ENCODE measurements at places on chromosomes 1 and 21.

DNA sequence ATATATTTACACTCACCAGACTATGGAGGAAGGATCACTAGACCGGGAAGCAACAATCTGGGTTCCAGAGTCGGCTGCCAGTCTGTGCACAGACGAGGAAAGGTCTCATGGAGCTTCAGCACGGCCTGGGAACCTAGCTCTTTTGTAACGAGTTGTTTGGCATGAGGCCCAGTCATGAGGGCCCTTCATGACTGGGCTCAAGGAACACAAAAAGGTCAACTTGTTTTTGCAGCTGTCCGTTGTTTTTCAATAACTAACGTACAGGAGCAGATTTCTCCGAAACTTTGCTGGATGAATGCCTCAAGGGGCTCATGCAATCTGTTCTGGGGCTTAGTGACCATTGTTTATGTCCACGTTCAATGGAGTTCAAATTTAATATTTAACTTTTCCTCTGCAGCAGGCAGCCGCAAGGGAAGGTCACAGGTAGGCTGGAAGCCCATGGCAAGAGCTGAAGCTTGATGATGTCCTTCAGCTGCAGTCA, 5.9 kb upstream of the STUM start:
- DNase-seq = no peak

- DNase-seq = no peak
Observed at GRCh38 chr1:172585348-172585747, 52.4 kb downstream of the SUCO start.

DNA sequence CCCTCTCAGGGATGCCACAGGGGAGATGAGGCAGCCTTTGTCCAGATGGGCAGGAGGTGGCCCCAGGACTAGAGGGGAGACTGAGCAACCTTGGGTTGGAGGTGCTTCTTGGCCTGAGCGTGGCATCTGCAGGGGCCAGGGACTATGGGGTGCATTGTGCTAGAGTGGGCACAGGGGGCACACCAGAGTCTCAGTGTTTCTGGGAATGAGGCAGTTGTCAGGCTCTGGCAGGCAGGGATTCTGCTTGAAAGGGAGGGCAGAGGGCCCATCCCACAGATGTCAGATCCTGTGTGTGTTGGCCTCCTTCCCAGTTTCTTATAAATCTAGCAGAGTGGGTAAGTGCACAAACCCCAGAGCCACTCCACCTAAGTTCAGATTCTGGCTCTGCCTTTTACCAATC, 13.7 kb downstream of the LGR6 start:
- DNase-seq = no peak

DNA sequence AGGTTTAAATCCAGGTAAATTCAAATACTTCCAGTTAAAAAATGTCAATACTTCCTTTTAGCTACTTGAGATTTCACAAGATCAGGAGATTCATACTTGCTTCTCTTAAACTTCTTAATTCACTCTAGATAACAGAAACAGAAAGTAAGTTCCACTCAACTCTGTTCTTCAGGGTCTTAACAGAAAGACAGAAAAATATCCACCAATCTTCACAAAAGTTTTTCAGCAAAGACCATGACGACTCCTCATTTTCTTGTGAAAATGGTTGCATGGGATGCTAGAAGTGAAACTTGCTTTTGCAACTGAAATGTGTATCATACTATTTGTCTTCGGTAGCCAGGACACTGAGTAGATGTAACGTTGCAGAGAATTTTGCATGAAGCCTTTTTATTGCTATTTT, 12.3 kb upstream of the LRRC8C start:
- DNase-seq = no peak

DNA sequence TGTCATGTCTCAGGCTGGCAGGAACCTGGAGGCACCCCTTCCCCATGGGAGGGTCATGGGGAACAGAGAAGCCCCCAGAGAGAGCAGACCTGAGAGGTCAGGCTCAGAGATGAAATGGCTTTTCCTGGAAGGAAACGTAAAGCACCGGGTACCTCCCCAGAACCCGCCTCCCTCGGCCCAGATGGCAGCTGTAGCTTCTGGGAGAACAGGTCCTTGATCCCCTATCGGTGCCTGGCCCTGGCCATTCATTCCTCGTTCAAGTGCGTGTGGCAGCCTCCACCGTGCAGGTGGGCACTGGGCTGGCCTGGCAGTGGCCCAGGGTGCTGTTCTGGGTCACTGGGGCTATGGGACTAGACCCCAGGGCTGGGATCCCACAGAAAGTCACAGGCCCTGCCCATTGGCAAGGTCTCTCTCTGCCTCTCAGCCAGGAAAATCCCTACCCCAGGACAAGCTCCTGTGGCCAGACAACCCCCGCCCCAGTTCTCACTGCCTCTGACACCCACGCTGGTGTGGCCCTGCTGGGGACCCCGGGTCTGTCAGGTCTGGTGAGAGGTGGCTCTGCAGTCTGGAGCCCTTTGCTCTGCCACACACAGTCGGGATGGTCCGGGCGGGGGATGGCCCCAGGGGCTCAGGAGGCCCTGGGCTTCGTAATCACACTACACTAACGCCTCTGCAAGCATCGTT, 183.2 kb upstream of the VAMP3 start:
- peak; percentile 28 for DNase-seq

GRCh38 chr1:66542811-66543767, 9.1 kb downstream of the SGIP1 start:
- DNase-seq = peak; percentile 75

DNA sequence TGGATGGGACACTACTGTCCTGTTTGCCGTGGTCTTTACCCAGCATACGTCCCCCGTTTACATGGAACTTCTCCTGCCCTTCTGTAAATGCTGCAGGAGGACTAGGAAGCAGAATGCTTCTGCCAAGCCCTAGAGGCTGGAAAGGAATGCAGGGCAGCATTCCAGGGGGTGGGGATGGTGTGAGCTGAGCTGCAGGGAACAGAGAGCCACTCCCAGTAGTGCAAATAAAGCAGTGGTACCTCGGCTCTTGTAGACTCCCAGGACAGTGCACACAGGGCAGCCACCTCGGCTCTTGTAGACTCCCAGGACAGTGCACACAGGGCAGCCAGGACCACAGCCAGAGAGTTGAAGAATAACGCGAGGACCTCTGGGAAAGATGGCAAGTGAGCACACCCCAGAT, 35.4 kb downstream of the PTPRU start:
- peak; percentile 77 for DNase-seq

DNA sequence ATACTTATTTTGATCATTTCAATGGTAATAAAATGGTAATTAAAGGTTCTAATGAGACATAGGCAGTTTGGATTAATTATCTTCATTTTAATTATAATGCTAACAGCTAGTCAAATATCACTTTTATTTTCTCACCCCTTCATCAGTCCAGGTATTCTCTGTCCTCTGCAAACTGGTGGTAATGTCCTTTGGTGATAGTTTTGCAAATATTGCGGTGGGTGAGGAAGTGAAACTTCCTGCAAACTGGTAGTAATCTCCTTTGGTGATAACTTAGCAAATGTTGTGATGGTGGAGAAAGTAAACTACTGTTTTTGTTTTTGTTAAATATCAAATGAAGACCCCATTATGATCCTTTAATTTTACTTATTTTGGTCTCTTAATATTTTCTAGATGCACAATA, 209.0 kb downstream of the AMY1C start:
- no peak for DNase-seq

DNA sequence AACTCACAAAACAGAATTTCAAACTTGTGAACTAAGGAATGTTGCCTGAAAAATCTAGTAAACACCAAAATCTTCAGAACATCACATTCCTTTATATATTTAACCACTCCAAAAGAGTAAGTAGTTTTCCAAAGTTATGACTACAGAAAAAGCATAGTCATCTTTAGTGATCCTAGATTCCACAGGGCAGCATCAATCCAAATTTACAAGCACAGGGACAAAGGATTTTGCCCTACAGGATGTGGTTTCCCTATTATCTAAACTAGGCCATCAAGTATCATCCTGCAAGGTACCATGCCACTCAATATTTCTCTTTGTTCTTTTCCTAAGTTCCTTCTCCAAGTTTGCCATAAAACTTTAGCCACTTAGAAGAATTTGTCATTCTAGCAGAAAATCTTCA, 33.0 kb downstream of the COP1 start:
- DNase-seq = no peak

GRCh38 chr1:113980110-113980509, 836 bp downstream of the OLFML3 start:
- peak; percentile 72 for DNase-seq

GRCh38 chr1:221093903-221094791, 214.9 kb downstream of the HLX start:
- no peak for DNase-seq

DNA sequence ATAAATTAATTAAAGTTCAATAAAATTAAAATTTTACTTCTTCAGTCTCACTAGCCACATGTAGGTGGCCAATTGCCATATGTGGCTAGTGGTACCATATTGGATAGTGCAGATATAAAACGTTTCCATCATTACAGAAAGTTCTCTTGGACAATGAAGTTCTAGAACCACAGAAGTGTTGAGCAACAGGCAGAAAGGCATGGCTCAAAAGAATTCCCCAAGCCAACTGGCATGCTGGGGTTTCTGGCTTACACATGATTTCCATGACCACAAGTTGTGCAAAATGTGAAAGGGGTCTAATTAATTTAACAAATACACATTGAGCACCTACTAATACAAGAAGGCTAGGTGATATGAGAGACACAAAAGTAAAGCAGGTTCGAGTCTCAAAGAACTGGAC, 72.2 kb upstream of the CDC42BPA start:
- no peak for DNase-seq

- no peak for DNase-seq
Observed at GRCh38 chr1:210239349-210240111, 6.9 kb downstream of the SERTAD4 start.

GRCh38 chr21:44534688-44535087, 5.3 kb downstream of the KRTAP10-1 start:
- DNase-seq = peak; percentile 27

GRCh38 chr1:11523746-11524464, 45.0 kb downstream of the DISP3 start:
- DNase-seq = no peak

- DNase-seq = no peak
Observed at GRCh38 chr1:58830291-58830690, 46.4 kb upstream of the JUN start.

DNA sequence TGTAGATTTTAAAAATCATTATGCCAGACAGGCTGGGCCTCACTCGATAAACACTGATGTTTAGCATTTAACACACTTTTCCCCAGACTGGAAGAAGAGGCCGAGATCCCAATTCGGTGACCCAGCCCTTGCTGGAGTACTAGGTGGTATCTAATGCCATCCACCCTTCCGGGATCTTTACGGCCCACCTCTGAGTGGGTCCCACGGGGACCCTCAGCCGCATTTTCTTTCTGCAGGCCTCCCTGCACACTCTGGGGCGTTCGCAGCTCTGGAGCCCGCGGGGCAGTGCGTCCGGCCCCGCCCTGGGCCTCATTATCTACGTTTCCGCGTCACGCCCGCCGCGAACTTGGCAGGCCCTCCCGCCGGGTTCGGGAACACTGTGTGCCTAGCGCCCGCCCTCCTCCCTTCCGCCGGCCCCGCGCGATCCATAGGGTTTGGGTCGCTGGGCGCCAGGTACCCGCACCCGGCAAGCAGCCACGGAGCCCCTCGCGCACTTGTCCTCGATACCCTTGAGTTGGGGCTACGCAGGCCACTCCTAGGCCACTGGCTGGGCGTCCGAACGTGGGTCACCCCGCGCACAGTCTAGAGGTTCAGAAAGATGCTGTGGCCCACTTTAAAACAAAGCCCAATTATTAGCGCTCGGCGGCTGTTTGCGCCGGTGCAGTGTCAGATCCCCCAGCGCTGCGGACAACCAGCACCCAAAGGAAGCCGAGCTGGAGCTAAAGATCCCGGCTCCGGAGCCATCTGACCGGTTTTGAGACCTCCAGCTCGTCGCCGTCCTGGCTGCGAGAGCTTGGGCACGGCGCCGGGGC, 950 bp upstream of the EVA1C start:
- DNase-seq = peak; percentile 98

- DNase-seq = no peak
Observed at GRCh38 chr1:62417351-62417999, 19.4 kb upstream of the USP1 start.

GRCh38 chr1:177857285-177857684, 112.6 kb downstream of the SEC16B start:
- DNase-seq = no peak

DNA sequence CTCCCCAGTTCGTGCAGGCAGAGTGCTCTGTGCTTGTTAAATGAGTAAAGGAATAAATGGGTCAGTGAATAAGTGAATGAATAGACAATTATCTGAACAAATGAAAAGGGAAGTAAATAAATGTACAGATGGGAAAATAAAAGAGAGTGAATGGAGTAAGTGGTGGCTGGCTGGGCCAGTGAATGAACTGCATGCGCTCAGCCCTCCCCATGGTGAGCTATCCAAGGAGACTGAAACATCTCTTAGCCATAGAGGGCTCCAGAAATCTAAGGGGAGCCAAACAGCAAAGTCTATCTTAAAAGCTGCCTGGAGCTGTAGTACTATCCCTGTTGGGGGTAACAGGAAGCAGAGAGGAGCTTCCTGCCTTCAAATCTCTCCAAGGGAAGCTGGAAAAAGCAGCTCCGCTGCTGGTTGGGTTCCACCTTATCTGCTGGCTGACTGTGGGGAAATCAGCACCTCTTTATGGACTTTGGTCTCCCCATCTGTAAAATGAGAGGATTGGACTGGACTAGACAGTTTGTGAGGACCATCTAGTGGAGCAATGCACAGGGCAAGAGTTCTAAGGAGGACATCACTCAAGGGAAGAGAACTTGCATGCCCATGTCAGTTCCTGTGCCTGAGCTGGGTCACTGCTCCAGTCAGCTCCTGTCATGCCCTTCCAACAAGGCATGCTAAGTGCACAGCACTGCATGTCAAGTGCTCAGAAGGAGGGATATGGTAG, 77.9 kb downstream of the TRABD2B start:
- no peak for DNase-seq

DNA sequence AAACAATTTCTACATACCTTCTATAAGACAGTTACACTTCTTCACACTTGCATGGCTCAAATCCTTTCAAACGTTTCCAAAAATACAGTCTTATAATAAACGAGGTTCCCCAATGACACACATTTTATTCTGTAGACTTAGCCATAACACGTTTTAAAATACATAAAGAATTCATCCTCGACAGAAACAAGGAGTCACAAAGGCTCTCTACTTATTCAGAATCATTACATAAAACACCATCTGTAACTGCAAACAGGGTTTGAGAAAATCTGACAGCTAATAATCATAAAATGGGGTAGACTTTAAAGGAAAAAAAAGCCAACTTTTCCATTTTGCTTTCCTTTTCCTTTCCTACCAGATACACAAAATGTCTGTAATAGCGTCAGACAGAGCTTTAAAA, 1.8 kb downstream of the PIK3R3 start:
- DNase-seq = no peak

DNA sequence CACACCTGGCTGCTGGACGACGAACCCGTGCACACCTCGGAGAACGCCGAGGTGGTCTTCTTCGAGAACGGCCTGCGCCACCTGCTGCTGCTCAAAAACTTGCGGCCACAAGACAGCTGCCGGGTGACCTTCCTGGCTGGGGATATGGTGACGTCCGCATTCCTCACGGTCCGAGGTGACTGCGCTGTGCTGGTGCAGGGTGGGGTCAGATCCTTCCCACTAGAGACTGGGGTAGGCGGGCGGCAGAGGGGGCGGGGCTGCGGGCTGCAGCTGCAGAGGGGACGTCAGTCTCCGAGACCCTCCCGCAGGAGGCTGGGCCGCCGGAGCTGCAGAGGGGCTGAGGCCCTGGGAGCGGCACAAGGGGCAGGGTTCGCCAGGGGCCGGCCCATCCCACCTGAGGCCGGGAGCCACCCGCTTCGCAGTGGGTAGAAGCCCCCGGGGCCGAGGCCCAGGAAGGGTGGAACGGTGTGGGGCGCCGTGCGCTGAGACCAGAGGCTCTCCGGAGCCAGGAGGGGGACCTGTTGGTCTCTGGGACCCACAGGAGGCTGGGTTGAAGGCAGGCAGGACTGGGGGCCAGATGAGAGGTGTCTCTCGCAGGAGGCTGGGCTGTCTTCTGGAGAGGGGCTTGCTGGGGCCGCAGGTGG, 90.6 kb downstream of the TRIM11 start:
- peak; percentile 32 for DNase-seq

Measured in Right ventricle myocardium superior (tissue), 1 donor.